H4 (cell line): ENCODE measurements at places on chromosomes 6 and 20.

GRCh38 chr6:105431226-105431625, 28.3 kb upstream of the PREP start:
- peak; percentile 17 for DNase-seq

DNA sequence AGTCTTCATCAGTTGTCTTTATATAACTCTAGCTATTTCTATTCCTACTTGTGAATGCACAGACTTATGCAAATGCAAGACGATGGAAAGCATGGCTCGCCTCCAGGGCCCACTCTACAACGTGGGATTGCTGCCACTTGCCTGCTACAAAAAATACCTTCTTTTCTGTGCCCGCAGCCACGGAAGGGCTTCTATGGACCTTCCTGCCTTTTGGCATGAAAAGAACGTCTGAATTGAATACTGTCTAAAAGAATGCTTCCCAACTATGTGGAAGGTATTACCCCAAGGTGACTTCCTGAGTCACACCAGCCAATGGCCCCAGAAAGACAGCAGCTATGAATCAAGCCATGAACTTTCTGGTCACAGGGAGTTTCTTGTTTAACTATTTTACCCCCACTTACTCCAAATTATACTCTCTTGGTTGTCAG, 261.2 kb downstream of the HIVEP2 start:
- no peak for DNase-seq

DNA sequence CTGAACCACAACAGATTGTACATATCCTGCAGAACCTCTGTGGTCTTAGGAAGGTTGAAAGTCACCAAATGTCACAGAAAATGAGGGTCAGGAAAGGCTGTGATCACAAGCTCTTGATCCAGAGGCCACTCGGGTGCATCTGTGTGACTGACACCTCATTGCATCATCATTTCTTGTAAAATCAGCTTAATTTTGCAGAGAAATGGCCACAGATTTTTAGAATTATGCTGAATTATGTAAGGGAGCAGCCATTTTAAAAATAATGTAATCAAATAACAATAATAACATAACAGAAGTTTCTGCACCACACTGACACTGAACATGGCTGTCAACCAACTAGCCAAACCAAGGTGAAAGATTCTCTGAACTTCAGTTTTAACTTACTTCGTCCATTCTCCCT, 32.5 kb upstream of the PRND start:
- no peak for DNase-seq

- no peak for DNase-seq
Measured at GRCh38 chr6:84766118-84766798, 1.9 kb upstream of the TBX18 start.

DNA sequence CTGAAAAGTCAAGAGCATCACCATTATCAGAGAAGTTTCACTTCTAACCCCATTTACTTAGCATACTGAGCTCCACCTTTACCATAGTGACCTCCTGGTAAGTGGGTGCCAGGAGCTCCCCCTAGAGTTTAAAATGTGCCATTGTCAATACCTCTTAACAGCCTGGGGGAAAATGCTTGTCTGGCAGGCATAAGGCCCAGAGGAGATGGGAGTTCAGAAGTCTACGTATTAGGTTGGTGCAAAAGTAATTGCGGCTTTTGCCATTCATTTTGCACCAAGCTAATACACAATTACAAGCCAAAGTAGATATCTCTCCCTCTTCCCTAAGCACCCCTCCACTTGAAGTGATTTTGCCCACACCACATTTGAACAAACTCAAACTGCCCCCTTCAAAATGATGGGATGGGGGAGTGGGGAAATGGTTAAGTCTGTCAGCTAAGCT, 919.0 kb downstream of the KIF16B start:
- DNase-seq, result peak; percentile 62

DNA sequence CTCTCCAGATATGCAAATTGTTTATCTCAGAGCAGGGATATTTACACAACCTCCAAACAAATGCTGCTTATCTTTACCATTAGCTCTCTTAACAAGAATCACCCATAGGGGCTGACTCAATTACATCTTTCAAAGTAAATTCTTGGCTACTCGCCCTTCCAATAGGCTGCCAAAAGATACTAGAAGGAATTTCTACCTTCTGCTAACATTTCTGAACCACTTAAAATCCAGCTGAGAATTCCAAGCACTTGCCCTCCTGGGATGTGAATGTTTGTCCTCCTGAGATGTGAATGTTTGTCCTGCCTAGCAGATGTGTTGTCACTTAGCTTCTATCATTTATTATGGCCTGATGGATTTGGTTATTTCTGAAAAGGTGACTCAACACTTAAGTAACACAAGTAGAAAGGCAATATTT, 388.0 kb downstream of the GJA1 start:
- peak; percentile 18 for DNase-seq

DNA sequence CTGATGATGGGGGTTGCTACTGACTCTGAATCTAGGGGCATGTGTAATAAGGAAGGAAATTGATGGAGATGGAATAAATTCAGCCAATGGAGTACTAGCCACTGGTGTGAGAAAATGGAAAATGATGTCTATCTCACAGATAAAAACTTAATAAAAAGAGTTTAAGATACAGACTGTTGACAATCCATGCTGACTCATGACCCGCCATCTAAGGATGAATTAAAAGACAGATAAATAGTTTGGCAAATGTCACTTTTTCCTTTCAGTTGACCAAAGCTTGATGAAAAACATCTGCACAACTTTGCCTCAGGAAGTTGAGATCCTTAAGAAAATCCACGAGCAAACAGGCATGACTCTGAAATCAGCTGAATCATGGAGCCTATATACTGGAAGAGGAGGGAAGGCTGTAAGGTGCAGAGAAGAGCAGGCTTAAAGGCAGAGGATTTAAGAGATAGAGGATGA, 82.6 kb upstream of the BMP5 start:
- no peak for DNase-seq

DNA sequence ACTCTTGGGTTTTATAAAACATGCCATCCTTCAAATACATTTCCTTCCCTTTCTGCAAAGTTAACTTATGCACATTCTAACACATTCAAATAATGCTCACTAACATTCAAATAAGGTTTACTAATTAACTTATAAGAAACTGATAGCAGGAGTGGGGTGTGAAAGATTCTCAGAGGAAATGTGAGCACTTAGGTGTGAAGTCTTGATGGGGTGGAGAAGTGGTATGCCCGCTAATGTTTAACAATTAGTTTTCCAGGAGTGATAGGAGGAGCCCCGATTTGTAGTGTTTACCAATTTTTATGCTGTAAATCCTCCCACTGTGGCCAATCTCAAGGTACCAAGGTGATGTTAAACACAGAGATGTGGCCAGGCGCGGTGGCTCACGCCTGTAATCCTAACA, 18.3 kb upstream of the DSN1 start:
- no peak for DNase-seq

GRCh38 chr6:311679-312220, 19.5 kb downstream of the DUSP22 start:
- no peak for DNase-seq

DNA sequence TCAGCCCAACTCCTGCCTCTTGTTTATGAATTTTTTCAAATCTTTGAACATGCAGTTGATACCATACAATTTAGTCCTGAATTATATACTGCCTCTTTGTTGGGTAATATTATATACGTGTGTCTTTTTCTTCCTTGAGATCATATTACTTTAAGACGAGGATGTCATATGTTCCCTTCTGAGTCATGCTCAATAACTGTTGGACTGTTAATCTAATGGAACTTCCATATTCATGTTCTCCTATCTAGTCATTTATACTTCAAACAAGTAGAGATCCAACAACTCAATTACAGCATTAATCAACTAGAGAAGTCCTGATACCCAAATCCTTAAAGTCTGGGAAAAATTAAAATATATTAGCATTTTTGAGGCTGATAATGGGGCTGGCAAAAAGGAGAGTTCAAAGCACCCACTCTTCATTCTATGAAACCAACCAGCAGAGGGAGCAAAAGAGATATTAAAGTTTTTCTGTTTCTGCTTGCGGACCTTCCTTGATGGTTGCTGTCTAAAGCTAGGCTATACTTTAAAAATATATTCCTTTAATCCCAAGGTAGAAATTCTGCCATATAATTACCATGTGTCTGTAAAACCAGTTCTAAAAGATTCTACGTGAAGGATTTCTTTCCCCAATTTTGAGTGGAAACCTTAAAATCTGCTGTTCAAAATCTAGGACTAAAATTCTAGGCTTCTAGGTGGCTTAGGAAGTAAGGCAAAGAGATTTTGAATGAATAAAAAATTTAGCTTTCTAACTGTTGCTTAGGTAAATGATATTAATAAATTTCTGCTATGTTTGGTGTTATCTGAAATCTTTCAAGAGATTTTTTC, 498.9 kb downstream of the BCKDHB start:
- DNase-seq, result peak; percentile 9

DNA sequence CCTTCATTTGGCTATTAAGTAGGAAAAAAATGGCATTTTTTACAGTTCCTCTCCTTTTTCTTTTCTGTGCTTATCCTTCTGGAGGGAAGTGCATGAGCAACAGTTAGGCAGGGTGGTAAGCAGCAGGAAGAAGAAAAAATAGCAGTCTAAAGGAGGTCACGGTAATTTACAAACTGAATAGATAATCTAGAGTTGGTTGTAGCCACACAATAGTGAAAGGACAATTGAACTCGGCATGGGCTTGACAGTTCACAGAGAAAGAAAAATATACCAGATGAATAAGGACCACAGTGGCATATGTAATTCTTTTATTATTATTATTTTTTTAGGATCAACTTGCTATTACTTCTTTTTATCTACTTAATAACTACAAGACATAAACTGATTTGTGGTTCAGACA, 358.6 kb downstream of the BTBD9 start:
- DNase-seq, result no peak
